ENCODE measurements at places on chromosomes 7 and 10.

DNA sequence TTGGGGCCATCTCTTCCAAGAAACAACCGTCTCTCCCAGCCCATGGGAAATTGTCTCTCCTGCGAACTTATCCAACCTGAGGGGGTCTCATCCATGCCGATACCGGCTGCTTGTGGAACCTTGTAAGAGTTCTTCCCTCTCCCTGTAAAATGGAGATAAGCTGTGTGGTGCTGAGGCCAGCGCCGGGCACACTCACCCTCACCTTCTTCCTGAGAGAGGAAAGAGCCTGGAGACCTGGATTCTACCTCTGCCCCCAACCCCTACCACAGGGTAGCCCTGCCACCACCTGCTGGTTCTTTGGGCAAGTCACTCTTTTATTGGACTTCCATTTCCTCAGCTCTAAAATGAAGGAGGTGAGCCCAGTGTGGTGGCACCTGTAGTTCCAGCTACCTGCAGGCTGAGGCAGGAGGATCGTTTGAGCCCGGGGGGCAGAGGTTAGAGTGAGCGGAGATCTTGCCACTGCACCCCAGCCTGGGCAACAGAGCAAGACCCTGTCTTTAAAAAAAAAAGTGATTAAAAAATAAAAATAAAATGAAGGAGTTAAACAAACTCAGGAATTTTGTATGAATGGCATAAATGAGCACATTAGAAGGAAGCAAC, 38.4 kb upstream of the PSAP start:
- no peak for DNase-seq

- DNase-seq = no peak
Measured at GRCh38 chr7:122532406-122533269, 166.3 kb downstream of the RNF133 start.

GRCh38 chr10:98238391-98238790, 29.6 kb downstream of the LOXL4 start:
- no peak for DNase-seq

DNA sequence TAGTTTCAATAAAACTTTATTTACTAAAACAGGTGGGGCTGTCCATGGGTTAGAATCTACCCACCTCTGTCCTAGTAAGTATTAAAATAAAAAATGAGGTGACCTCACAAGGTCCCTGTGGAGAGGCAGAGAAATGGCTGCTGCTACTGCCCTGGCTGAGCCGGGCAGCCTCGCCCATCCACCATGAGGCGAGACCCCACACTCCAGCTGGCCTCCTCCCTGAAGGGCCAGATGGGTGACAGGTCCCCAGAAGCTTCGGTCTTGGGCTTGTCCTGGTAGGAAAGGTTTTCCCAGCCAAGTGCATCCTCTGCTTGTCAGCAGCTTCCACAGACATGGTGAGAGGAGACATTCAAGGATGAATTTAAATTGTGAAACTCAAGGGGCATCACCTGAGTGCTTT, 565.8 kb downstream of the PTPRN2 start:
- no peak for DNase-seq

- peak; percentile 91 for DNase-seq
Measured at GRCh38 chr7:139341058-139341775, at the start of gene FMC1. Gene FMC1 (plus strand): TSS chr7:139341337. CDS start chr7:139341385, 48 bp downstream.

GRCh38 chr7:21134631-21135030, 293.3 kb upstream of the SP4 start:
- no peak for DNase-seq
